Umbilical cord (tissue), 2 donors: ENCODE measurements at places on chromosomes 12 and 14.

DNA sequence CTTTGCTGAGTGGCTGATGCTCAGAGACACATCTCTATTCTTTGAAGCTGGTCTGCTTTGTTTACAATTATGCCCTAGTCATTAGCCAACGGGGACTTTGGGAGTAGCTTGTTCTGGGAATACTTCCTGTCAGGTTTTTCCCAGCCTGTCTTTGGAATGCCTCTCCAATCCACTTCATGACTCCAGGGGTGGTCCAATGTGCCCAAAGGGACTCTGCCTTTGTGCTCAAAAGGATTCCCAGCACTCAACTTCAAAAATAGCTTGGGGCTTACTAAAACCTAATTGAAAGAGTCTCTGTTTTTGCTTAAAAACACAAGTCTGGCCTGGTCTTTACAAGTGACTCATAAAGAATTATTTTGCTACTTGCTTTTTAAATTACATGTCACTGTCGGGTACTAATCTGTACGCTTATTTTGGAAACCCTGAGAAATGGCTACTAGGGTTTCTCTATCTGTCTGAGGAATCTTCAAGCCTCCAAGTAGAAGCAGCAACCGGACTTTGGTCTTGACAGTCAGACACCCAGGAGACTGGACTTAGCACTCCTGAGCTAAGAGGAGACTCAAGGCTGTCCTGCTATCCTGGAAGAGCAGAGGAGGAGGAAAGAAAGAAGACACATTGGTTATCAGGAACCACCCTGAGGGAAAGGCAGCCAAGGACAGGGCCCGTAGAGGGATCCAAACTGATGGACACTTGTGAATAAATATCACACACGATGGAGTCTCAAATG lies 20.7 kb downstream of the PHLDA1 start:
- no peak for DNase-seq

DNA sequence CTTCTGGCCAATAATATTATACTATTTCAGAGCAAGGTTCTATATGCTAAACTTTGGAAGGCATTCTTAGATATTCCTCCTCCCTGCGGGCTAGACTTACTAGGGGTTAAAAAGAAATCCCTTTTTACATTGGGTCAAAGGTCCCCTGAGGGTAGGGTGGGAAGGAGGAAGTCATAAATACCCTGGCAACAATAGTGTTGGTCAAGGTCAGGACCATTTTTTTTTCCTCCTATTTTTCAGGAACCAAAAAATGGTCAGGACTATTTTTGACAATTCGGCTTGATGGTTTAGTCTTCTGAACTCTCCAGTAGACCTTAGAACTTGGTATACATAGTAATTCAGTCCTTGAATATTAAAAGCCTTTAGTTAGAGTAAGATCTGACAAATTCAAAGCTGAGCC lies 4.5 kb upstream of the NANOG start:
- no peak for DNase-seq

DNA sequence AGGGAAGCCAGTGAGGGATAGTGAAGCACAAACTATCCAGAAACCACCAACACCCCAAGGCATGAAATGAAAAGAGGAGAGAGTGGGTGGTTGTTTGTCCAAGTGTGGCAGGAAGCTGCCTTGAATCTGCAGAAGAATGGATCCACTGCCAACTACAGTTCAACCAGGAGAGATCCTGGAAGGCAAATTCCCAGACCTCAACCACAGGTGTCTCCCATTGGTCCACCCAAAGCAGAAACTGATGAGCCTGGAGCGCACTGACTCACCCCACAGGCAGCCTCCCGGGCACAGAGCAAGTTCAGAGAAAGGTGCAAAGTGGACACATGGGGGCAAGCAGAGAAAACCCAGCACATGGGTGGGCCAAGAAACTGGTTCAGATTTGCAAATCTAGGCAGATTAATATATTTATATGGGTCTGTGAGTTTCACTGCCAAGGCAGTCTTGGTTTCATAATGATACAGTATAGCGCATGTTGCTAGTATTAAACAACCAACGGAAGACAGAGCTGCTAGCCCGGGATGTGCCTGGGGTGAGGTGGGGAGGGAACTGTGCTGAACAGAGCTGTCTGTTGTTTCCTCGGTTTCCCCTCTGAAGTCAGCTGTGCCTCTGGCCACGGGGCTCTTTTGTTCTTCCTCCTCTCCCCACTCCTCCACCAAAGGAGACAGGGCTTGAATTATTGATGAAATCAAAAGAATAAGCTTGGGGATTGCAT lies 416.2 kb upstream of the CCDC196 start:
- DNase-seq, result no peak

GRCh38 chr12:48017496-48017895 lies 13.2 kb upstream of the COL2A1 start:
- no peak for DNase-seq

DNA sequence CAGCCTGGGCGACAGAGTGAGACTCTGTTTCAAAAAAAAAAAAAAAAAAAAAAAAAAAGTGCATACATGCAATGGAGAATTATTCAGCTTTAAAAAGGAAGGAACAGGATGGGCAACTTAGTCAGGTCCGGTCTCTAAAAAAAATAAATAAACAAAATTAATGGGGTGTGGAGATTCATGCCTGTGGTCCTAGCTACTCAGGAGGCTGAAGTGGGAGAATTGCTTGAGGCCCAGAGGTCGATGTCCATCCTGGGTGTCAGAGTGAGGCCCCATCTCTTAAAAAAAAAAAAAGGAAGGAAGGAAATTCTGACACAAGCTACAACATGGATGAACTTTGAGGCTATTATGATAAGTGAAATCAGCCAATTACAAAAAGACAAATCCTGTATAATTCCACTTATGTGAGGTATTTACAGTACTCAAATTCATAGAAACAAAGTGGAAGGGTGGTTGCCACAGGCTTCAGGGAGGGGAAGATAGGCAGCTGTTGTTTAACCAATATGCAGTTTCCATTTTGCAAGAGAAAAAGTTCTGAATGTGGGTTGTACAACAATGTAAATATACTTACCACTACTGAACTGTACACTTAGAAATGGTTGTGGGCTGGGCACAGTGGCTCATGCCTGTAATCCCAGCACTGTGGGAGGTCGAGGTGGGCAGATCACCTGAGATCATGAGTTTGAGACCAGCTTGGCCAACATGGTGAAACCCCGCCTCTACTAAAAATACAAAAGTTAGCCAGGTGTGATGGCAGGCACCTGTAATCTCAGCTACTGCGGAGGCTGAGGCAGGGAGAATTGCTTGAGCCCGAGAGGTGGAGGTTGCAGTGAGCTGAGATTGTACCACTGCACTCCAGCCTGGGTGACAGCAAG lies 12.3 kb upstream of the APOF start:
- no peak for DNase-seq

DNA sequence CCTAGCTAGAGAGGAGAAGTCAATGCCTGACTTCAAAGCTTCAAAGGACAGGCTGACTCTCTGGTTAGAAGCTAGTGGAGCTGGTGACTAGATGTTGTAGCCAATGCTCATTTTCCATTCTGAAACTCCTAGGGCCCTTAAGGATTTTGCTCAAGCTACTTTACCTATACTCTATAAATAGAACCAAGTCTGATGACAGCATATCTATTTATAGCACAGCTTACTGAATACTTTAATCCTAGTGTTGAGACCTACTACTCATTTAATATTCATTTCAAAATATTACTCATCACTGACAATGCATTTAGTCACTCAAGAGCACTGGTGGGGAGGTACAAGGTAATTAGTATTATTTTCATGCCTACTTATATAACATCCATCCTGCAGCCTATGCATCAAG lies 137.2 kb upstream of the PELI2 start:
- no peak for DNase-seq

- DNase-seq, result no peak
Measured at GRCh38 chr12:52120951-52121823, 41.7 kb downstream of the SMIM41 start.
